ENCODE measurements at places on chromosomes 13 and 19.
A peak's percentile ranks its signal among the peaks of the same experiment; 100 is the strongest.

DNA sequence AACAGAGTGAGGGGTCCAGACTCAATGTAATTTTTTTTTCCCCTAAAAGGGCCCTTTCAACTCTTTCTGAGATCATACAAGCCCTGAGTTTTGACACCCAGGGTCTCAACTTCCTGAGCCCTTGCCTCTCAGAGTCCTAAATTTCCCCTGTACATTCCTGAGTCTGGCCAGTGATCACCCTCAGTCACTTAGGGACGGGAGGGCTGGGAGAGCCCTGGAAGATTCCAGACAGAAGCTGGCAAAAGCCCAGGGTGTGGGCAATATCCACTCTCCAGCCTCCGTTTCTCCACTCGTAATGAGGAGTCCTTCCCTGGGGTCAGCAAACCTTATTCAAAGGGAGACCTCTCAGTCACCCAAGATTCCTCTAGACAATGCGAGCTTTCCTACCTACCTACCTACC lies 1.6 kb downstream of the PPP1R13L start:
- DNase-seq: no peak

DNA sequence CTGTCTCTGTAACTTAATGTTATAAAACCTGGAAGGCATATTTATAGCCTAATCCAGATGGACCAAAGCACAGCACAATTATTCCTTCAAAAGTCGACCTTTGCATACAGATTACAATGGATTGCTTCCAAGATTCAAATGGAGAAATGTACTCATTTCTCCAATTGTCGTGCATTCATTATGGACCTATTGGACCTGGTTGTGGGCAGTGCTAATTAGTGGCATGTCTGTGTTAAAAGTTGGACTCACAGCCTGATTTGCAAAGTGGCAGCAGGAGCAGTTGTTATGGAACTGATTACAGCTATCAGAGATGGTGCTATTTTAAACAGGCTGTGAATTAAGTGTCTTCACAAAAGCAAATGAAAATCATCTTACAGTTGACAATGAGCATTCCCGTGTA lies 1529.3 kb upstream of the SLC10A2 start:
- no peak for DNase-seq

- no peak for DNase-seq
Observed at GRCh38 chr19:46056536-46056935, 15.7 kb upstream of the IGFL4 start.

- no peak for DNase-seq
Observed at GRCh38 chr13:98345107-98345935, 168.3 kb upstream of the RNF113B start.

- no peak for DNase-seq
Observed at GRCh38 chr19:33878910-33879810, 82.5 kb downstream of the KCTD15 start.

DNA sequence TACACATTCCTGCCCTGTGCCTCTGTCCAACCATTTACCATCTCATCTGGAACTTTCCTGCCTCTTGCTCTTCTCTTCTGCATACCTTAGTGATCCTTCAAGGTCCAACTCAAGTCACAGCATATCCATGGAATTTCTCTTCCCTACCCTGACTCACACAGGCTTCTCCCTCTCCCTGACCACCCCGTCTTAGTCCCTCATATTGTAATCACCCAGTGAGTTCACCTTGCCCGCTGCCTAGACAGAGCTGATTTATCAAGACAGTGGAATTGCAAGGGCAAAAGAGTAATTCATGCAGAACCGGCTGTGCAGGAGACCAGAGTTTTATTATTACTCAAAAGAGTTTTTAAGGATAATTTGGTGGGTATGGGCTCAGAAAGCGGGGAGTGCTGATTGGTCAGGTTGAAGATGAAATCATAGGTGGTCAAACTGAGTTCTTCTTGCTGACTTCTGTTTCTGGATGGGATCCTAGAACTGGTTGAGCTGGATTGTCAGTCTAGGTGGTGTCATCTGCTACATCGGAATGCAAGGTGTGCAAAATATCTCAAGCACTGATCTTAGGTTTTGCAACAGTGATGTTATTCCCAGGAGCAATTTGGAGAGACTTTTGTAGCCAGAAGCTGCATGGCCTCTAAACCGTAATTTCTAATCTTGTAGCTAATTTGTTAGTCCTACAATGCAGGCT lies 67.2 kb downstream of the HSPH1 start:
- DNase-seq: no peak

- no peak for DNase-seq
Observed at GRCh38 chr19:6531956-6532243, 1.1 kb downstream of the TNFSF9 start.

DNA sequence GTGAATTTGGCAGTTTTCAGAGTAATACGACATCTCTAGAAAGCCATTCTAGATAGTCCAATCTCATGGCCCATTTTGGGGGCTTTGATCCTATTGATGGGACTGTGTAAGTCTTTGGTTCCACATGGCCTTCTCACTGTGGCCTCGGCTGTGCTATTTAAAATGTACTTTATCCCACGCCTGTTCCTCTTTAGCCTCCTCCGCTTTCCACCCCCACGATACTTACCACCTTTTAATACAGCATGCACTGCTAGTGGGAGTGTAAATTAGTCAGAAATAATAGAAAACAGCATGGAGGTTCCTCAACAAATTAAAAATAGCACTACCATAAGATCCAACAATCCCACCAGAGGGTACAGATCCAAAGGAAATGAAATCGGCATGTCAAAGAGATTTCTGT lies 28.3 kb upstream of the CEBPG start:
- DNase-seq: no peak

DNA sequence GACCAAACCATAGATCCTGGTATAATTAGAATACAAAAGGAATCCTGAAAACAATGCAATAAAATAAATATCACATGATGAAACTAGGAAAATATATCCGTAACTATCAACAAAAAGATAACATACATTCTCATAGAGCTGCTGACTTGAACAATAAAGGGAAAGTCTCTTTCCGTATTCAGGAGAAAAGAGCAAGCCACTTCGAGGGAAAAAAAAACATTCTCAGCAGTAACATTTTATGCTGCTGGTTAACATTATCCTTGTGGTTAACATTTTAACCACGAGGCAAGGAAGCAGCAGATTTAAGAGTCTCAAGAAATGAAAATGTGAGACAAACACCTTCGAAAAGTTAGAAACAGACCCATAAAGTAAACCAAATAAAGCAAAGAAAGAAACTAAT lies 25.8 kb downstream of the NALCN start:
- no peak for DNase-seq

DNA sequence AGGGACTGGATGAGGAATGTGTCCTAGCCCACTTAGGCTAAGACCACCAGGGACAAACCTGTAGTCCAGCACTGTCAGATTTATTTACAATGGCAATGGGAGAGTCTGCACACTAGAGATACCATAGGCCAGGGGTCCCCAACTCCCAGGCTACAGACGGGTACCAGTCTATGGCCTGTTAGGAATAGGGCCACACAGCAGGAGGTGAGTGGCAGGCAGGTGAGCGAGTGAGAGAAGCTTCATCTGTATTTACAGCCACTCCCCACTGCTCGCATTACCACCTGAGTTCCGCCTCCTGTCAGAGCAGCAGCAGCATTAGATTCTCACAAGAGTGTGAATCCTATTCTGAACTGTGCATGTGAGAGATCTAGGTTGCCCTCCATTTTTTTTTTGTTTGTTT lies 2.4 kb downstream of the THAP8 start:
- DNase-seq: no peak

DNA sequence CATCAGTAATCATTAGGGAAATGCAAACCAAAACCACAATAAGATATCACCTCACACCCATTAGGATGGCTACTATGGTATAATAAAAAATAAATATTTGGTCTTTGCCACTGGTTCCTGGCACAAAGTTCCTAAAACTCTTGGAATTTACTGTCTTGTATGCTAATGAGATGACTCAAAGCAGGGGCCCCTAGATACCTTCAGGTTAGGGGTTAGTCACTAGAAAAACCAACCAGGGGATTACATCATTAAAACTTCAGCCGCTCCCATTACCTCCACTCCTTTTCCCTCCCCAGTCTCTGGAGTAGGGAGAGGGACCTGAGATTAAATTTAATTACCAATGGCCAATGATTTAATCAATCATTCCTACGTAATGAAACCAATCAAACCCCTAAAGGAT lies 49.6 kb downstream of the THSD1 start:
- no peak for DNase-seq

DNA sequence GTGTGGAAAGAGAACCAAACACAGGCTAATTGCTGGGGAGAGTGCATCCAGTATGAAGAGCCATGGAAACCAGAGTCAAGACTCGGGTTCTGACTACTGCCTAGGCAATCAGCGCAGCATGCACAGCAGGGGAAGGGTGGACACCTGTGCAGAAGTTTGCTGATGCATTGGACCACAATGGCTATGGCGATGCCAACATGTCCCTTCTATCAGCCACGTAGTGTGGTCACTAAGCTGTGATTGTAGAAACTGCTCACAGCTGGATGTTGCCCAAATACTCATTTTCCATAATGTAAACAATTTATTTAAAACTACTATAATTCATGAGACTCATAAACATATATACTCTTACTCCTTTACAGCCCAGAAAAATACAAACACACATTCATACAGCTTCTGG lies 1718.2 kb downstream of the EFNB2 start:
- no peak for DNase-seq

- DNase-seq: no peak
Observed at GRCh38 chr19:18967358-18968146, 26.5 kb upstream of the HOMER3 start.

DNA sequence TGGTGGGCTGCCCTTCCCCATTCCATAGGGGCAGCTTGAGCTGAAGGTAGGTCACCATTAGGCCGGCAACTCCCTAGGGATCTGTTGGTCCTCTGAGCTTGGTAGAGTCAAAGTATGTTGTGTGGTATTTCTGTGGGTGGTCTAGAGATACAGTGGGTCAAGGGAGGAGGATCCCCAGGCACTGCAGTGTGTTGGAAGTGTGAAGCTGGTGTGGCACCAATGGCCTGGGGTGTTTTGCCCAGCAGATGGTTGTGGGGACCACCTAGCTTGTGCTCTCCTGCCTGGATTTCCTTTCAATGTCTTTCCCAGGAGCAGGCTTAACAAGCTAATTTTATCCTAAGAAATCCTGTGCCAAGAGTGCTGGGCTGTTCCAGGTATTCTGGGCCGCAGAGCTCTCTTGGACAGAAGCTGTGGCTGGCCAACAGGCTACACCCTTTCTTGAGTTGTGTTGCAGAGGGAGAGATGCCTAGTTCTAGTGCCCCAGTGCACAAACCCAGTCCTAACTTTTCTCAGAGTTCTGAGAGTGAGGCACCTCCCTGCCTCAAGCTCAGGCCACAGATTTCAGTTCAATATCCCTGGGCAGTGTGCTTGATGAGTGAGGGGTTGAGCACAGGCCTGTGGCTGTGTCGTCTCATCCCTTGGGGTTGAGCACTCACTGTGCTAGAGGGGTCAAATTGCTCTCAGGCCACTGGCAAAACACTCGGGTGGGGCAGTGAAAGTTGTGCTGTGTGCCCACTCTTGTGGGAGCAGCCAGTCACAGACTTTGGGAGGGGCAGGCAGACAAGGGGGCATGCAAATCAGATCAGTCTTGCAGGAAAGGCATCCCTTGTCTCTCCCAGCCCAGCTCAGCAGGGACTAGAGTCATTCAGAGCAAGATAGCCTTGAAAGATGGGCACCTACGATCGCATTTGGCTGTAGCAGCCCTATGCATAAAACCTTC lies 1806.1 kb upstream of the MIR17HG start:
- no peak for DNase-seq

GRCh38 chr19:41771410-41771809 lies 16.1 kb downstream of the CEACAM6 start:
- DNase-seq: no peak

DNA sequence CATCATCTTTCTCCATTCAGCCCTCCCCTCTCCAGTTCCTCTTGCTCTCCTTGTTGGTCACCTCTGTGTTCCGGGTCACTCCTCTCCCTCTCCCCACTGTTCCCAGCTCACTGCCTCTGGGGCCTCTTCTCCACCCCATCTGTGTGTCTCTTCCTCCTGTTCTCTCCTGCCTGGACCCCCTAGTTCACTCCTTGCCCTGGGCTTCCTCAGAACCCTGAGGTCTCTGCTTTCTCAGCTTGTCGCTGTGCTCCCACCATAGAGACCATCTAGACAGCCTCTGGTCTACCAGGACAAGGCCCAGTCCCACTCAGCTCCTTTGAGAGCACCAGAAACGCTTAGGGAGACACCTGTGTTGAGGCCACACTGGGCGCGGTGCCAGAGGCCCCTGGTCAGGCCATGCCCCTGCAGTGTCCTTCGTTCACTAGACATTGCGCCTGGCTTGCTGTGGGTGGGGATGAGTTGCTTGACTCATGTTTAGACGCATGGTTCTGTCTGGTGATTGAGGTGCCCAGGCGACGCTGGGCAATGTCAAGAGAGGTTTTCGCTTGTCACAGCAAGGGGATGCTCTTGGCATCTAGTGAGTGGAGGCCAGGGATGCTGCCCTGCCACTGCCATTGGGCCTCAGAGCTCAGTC lies 4.8 kb downstream of the LENG9 start:
- no peak for DNase-seq

DNA sequence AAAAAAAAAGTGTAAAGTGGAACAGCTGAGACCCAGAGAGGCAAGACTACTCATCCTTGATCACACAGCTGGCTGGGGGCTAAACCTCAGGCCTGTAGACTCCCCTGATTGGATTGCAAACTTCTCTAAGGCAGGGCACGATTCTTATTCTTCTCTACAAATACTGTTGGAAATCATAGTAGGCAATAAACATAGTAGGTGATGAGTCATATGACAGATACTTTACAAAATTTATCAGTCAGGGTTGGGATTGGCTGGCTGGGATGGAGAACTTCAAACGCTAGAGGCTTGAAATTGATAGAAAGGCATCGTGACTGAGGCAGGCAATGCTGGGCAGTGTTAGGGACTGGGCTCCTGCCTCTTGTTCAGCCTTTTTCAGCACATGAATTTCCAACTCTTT lies 5.9 kb upstream of the MATK start:
- no peak for DNase-seq

GRCh38 chr13:102212729-102213128 lies 189.1 kb downstream of the FGF14 start:
- DNase-seq: no peak

DNA sequence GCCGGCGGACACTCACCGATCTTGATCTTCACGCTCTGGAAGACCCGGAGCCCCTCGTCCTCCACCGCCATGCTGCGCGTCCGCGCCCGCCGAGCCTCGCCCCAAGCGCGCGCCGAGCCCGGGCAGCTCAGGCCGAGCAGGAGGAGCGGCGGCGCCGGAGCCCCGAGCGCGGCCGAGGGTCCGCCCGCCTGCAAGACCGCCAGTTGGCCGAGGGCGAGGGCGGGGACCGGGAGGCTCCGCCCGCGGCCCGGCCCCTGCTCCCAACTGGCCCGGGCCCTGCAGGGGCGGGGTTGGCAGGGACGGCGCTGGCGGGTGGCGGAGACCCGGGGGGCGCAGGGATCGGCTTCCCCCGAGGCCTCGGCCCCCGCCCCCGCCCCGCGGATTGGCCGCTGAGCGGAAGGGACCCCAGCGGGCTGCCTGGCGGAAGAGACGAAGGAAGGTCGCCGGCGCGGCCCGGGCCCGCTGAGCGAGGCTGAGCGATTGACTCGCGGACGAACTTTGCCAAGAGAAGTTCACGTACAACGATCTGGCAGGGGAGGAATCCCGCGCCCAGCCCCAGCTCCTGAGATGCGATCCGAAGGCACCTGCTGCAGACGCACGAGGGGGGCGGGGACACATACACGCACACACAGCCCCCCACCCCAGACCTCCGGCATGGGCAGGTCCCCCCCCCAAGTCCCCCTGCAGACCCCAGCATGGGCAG lies at the start of gene RASA3:
Gene RASA3, minus strand, starts transcription at position 205 of the 703 bp plus-strand sequence. Its CDS starts 134 bp downstream, at position 71.
- DNase-seq: peak; percentile 68

- no peak for DNase-seq
Observed at GRCh38 chr13:111893607-111894443, 173.1 kb upstream of the SOX1 start.

GRCh38 chr13:64553411-64554129 lies 2676.6 kb downstream of the PCDH9 start:
- no peak for DNase-seq

Measured in activated CD8-positive, alpha-beta memory T cell treated with anti-CD3 and anti-CD28 coated beads, Interleukin-2, amount 50 U/mL, for 4 hours (primary cell).